Psoas muscle (tissue), 8 donors: ENCODE measurements at places on chromosomes 2 and 18. TPM values are rescaled to one million over a fixed set of nuclear protein-coding genes. Genes with fewer than 3 reads are reported as not detected.

The TEX51 gene
- not detected for total RNA-seq

The FBLN7 gene
- 0.26 TPM for total RNA-seq

The CD226 gene
- total RNA-seq, result 1.8 TPM

The SERPINB7 gene
- not detected for total RNA-seq

The C2orf78 gene
- total RNA-seq, result not detected

The IKZF2 gene
- 11.6 TPM for total RNA-seq

The CDK15 gene
- 0.40 TPM for total RNA-seq

The CCT7 gene
- total RNA-seq, result 249 TPM

The CDH7 gene
- not detected for total RNA-seq

The COBLL1 gene
- total RNA-seq, result 5.6 TPM

- no peak for DNase-seq
These were observed 24.6 kb downstream of the CCDC195 start for GRCh38 chr2:224691563-224691962.

- DNase-seq, result no peak
These were observed 463 bp downstream of the SMC6 start for GRCh38 chr2:17752892-17753802.

- no peak for DNase-seq
These were observed 390.7 kb downstream of the METTL4 start for GRCh38 chr18:2180586-2180985.

GRCh38 chr2:182915369-182916326, 49.2 kb upstream of the FRZB start:
- peak; percentile 75 for DNase-seq

DNA sequence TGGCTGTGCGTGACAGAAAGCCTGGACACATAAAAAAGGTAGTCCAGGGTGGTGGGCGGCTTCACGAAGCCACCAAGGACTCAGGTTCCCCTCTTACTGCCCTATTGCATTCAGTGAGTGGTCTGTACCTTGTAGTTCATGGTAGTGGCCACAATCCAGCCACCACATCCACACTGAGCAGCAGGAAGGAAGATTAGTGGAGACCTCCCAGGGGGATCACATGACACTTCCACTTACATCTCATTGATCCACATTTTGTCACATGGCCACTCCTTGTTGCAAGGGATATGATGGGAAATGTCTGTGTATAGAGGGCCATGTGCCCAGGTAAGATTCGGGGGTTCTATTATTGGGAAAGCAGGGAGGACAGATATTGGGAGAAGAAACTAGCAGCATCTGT, 13.7 kb downstream of the IL1R2 start:
- DNase-seq, result no peak

DNA sequence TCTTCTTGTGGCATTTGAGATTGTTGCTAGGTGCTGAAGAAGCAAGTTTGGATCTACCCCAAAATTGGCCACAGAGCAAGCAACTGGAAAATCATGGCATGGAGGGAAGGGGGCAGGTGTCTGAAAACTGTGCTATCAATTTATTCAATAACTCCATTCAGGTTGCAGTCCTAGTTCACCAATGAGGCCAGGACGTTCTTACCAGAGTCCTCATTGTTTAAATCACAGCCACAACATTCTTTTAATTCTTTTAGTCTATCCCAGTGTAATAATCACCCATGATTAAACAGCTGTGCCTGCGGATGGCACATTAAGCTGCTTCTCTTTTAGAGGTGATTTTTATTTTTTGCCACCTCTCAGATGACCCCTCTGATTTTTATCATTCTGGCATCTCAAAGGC, 103.5 kb downstream of the ANKRD44 start:
- no peak for DNase-seq

DNA sequence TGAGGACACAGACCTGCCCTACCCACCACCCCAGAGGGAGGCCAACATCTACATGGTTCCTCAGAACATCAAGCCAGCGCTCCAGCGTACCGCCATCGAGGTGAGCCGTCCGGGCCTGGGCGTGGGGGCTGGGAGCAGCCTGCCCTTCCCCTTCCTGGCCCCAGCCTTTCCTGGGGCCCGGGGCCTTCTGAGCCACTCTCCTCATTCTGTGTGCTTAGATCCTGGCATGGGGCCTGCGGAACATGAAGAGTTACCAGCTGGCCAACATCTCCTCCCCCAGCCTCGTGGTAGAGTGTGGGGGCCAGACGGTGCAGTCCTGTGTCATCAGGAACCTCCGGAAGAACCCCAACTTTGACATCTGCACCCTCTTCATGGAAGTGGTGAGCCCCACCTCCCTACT, 157.9 kb downstream of the DYSF start:
- peak; percentile 9 for DNase-seq

DNA sequence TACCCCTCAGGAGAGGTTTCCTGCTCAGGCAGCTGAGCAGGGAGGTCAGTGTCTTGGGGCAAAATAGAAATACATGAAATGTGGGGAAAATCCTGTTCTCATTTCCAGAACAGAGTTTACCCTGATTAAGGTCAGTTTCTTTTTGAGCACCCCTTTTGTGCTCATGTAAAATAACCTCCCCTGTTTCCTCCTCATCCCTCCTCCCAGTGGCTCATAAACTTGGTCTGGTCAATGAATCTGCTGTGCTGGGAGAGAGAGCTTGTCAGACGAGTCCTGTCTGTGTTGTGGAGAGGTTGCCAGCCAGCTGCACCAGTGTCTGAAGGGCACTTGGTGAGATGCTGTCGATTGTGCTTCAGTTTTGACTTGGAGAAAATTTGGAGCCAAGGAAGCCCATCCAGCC, 48.6 kb downstream of the NTSR2 start:
- DNase-seq, result no peak

DNA sequence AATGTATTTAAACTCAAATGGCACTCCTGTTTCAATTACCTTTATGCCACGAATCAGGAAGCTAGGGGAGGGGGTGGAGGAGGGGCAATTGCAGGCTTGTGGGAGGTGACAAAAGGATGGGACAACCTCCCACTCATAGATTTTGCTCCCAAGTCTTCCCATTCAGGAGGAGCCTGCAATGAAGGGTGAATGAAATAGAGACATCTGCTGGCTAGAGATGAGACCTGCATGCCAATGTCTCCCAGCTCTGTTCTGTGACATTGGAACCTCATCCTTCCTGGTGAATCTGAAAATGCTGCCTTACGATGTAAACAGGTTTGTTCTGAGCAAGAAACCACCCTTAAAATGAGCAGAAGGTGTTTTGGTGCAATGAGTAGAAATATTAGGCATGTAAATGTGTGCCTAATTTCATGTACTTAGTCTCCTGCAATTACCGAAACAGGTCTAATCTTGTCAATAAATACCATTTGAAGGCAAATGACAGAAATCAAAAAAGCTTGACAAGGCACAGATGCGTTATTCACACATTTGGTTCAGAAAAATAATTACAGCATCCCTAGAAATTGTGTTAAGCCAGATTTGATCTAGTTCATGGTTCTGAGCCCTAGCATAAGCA, 2.7 kb upstream of the PID1 start:
- no peak for DNase-seq

DNA sequence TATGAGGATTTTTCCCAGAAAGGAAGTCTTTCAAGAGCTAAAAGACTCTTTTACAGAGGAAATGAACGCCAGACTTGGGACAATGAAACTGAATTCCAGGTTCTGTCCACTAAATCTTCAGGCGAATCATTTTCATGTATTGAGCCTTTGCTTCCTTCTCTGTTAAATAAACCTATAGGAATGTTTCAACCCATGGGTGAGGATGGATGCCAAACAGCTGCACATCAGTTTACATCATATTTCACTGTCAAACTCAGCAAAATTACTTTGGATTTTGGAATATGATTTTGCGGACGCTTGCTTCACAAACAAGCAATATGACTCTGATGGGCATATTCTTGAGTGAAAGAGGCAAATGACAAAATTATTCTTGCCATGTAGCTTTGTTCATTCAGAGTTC, 256.1 kb upstream of the ZNF521 start:
- DNase-seq, result no peak

DNA sequence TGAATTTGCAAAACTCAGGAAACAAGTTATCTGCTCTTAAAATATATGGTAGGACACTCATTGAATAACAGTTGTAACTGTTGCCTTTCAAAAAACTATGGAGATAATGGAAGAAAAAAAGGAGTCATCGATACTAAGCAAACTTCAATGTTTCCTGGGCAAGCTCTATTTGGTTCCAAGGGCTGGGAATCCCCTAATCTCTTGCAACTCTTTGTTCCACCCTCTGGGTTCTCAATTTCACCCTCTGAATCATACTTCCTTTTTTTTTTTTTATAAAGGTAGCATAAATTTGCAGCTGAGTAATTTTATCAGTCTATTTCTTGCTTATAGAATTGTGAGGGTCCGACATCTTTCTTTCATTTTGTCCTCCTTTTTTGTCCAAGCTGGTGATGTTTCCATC, 36.7 kb downstream of the SLC9A4 start:
- DNase-seq, result no peak

GRCh38 chr18:12474876-12475275, 67.1 kb downstream of the PRELID3A start:
- no peak for DNase-seq

DNA sequence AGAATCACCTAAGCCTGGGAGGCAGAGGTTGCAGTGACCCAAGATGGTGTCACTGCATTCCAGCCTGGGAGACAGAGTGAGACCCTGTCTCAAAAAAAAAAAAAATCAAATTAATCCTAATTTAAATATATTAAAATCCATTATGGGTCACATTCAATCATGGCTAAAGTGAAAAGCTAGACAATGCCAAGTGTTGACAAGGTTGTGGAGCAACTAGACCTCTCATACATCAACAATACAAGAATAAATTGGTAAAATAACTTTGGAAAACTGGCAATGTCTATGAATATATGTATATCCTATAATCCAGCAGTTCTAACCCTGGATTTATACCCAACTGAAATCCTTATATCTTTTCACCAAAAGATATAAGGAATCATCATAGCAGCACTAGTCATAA, 23.4 kb upstream of the ATL2 start:
- DNase-seq, result no peak

- DNase-seq, result no peak
These were observed 152.6 kb downstream of the RTN4 start for GRCh38 chr2:54897420-54898310.

- DNase-seq, result no peak
These were observed 259.3 kb downstream of the PTGR3 start for GRCh38 chr18:74949611-74950010.

- peak; percentile 89 for DNase-seq
These were observed at the start of gene BOLA3 for GRCh38 chr2:74147727-74148456. Gene BOLA3, minus strand, starts transcription at chr2:74147912. Its CDS starts 38 bp downstream, at chr2:74147874.

GRCh38 chr2:138536302-138536701, 34.7 kb downstream of the SPOPL start:
- DNase-seq, result no peak

DNA sequence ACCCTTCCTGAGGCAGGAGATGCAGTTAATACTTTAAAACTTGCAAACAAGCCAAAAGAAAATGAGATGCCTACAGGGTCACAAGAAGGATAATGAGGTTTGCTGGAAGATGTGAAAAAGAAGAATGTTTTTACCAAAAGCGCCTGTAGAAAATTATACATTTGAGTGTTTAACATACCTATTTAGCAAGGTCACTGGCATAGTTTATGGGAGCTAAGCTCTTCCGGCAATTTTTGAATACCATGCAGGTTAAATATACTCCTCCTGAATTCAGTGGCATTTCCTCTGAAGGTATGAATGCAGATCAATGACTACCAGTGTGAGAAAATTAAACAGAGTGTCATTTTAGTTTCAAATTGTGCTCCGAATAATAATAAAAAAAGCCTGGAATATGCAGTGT, 21.2 kb upstream of the MAP3K20 start:
- no peak for DNase-seq

- DNase-seq, result no peak
These were observed 27.0 kb downstream of the IRS1 start for GRCh38 chr2:226772389-226773179.

DNA sequence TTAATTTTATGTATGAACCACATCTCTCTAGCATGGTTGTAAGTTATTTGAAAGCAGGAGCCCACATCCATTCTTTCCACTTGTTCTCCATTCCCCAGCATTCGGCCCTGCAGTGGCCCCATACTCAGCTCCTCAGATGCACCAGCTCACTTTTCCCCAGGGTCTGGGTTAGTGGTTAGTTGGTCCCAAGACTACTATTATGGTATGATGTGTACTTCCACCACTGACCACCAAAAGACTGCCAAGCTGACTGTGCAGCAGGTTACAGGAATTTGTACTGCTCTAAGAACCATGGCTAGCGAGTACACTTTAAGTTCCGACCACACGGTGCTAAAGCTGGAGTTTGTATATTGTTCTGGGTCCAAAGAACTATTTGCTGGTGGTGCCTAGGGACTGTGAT, 413.6 kb upstream of the TCF4 start:
- no peak for DNase-seq

GRCh38 chr2:31107591-31108300, 30.5 kb downstream of the GALNT14 start:
- no peak for DNase-seq

DNA sequence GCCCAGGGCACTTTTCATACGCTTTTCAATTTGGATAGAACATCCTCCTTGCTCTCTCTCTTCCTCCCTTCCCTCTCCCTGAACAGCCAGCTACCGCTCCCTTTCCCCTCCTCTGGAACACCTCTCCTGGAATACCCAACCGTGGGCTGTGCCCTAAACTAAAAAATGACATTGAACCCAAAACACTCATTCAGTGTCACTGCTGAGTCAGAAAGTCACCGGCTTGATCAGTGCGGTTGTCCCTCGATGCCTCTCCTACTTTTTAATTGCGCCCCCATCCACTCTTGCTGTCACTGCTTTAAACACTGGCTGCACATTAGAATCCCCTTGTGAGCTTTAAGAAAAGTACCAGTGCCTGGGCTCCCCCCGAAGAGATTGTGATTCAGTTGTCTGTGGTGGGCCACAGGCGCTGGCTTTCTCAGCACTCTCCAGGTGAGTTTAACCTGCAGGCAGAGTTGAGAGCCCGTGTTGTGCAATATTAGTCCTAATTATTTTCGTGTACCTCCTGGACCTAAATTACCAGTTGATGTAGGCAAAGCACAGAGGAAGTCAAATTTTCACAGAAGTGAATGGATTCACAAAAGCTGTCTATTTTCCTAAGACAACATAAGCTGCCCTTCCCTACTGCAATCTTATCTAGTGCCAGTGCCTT, 302.0 kb downstream of the PRKCE start:
- DNase-seq, result no peak

DNA sequence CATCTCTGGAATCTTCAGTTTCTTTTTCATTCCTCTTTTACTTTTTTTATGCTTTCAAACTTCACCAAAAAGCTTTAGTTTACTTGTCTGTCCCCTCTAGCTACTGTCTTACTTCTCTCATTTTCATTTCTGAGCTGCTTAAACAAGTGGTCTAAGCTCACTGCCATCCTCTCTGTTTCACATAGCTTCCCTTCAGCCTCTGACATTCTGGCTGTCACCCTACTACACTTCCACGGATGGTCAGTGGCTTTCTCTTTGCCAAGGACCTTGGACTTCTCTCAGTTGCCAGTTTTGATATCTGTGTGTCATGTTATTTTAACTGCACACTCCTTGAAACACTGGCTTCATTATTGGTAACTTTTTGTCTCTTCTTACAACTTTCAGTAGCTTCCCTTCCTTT, 176.1 kb downstream of the IKZF2 start:
- DNase-seq, result no peak

- no peak for DNase-seq
These were observed 60.2 kb downstream of the CHRNA1 start for GRCh38 chr2:174704061-174704460.
